Stimulated activated CD4-positive, alpha-beta T cell treated with anti-CD3 and anti-CD28 coated beads, TNF-alpha, amount 100 ng/mL, for 1 hour (primary cell): ENCODE measurements at places on chromosomes 6 and 20.

GRCh38 chr20:11117808-11118528 lies 444.2 kb upstream of the JAG1 start:
- DNase-seq: no peak

DNA sequence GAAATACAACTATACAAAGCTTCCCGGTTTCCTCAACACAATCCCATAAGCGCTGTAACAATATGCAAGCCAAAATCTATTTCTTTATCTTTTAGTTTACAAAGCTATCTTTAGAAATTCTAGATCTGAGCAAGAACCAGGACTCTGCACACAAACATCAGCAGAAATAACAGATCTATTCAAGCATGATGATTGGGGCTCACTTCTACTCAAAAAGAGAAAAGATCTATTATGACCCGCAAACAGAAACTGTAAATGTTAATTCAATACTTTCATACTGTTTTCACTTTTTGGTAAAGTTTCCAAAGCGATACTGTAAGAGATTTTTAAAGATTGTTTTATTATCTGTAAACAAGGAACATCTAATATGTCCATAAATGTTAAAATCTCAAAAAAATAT lies 86.6 kb downstream of the SESN1 start:
- no peak for DNase-seq

DNA sequence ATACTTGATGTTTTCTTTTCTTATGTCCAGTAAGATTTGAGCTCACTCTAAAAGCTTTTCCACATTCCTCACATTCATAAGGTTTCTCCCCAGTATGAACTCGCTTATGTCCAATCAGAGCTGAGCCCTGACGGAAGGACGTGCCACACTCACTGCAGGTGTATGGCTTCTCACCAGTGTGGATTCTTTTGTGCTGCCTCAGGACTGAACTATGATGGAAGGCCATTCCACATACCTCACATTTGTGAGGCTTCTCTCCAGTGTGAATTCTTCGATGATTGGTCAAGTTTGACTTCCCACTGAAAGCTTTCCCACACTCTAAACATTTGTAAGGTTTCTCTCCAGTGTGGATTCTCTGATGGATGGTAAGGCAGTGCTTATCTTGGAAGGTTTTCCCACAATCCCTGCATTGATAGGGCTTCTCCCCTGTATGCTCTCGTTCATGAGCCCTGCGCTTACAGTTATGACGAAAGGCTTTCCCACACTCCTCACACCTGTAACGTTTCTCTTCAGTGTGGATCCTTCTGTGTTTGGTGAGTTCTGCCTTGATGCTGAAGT lies 9.9 kb downstream of the ZNF311 start:
- no peak for DNase-seq

DNA sequence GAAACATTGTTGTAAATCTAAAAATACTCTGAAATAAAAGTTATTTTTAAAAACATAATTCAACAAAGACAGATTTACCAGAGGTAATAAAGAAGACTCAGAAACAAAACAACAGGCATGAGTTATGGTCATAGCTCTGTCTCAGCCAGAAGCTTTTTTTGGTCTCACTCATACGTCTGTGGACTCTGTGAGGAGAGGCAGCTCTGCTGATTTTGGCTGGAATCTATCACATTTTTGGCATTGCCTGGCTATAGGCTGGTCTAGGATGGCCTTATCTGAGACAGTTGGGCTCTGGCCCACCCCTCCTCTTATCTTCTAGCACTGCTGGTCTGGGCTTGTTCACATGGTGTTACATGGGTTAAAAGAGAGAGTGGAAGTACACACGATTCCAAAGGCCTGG lies 514.0 kb upstream of the BTBD3 start:
- no peak for DNase-seq

- no peak for DNase-seq
Measured at GRCh38 chr6:104718672-104719071, 141.0 kb downstream of the HACE1 start.

GRCh38 chr6:29552512-29553051 lies 7.0 kb downstream of the UBD start:
- no peak for DNase-seq

DNA sequence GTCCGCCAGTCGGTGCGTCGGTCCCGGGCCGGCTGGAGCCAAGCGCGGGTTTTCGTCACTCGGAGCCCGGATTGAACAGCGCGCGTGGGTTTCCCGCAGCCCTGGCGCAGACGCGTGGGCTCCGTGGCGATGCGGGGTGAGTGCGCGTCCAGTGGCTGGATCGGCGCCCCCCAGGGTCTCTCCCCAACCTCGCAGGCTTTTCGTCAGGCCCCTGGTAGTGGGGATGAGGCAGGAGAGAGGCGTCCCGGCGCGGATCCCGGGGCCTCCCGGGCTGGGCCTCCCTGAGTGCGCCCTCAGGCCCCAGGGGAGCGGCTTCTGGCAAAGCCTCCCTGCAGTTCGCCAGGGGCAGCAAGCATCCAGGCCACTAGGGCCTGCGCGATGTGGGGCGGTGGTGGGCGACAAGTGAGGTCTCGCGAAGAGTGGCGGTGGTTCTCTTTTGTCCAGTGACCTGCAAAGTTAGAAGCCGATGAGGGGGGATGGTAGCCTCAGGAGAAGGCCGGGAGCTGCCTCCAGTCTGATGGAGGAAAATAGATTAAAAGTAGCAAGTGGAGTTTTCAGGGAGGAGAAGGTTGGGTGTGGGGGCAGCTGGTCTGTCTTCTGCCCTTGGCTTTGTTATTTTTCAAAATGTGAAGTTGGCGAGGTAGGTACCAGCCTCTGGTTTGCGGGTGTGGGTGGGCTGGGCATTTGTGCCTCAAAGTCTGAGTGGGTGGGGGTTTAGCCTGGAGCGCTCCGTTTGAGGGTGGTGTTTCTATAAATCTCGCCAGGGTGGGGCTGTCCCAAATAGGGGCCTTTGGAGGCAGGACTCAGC lies 1.6 kb downstream of the TOX2 start:
- DNase-seq: no peak

DNA sequence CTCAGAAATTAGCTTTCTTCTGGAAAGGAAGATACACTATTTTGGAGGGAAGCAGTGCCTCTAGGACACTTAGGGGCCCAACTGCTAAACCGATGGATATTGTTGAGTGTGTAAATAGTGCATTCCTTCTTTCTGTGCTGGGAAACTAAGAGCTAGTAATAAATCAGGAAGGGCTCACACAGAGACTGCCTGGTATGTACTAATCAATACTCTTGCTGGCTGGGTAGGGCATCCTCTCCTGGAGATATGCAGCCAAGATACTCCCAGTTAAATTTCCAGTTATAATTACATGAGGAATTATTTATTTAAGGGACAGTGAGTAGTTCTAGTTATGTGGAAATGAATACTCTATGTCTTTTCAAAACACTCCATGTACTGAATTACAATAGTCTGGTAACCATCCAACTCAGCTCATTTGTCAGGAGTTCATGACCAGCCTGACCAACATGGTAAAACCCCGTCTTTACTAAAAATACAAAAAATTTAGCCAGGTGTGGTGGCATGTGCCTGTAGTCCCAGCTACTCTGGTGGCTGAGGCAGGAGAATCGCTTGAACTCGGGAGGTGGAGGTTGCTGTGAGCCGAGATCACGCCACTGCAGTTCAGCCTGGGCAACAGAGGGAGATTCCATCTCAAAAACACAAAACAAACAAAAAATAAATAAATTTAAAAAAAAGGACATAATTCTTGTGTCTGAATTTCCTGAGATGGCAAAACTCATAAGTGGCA lies 100.0 kb downstream of the OR2B2 start:
- no peak for DNase-seq

- DNase-seq: no peak
Measured at GRCh38 chr6:108648191-108648590, 87.5 kb downstream of the FOXO3 start.

- no peak for DNase-seq
Measured at GRCh38 chr6:144297511-144298100, 12.5 kb downstream of the UTRN start.

GRCh38 chr20:18404172-18404571 lies 62.7 kb downstream of the DZANK1 start:
- no peak for DNase-seq

- no peak for DNase-seq
Measured at GRCh38 chr6:165722022-165722421, 59.0 kb upstream of the PDE10A start.

- no peak for DNase-seq
Measured at GRCh38 chr20:4876301-4876700, 125.0 kb downstream of the SLC23A2 start.

- DNase-seq: no peak
Measured at GRCh38 chr6:29142309-29142708, 28.4 kb upstream of the OR2J2 start.

DNA sequence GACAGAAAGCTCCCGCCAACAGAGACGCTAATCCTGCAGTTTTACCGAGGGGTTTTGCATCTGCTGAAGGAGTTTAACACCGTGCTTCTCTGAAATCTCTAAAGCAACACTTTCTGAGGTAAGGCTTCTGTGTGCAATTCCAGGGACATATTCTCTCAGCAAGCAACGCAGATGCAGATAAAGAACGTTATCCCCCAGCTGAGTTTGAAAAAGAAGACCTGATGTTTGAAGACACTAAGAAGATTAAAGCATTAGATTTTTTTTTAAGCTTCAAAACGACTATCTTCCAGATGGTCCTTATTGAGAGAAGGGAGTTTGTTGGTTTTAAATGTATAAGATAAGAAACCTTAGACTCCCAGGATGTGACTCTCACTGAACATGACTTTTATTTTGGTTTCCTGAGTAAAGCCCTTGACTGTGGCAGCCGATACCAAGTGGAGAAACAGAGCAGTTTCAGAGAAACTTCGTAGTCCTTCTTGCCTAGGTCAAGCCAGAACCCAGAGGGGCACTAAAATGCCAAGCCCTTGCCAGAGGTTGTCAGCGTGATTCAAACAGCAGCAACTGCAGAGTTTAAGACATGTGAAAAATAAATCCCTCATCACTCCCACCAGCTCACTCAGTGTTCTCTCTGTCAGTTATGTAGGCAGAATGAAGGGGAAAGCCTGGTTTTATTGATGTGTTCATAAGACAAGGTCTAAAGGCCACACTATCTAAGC lies 353.3 kb upstream of the CNR1 start:
- no peak for DNase-seq

- no peak for DNase-seq
Measured at GRCh38 chr6:74137911-74138310, 441.9 kb downstream of the CD109 start.

DNA sequence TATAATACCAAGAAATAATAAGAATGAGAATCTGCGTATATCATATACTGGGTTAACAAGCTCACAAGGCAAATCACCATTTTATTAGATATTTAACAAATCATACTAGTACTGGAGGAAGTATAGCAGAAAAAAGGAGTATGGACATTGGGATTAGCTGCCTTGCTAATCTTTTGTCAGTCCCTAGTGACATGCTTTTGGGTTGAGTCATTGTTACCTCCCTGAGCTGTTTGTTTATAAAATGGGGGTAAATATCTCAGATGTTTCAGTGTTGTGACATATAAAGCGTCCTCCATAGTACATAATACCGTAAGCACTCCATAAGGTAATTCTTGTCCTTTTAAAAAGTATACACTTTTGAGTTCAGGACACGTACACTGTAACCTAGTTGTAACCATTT lies 107.0 kb downstream of the ESR1 start:
- DNase-seq: no peak

DNA sequence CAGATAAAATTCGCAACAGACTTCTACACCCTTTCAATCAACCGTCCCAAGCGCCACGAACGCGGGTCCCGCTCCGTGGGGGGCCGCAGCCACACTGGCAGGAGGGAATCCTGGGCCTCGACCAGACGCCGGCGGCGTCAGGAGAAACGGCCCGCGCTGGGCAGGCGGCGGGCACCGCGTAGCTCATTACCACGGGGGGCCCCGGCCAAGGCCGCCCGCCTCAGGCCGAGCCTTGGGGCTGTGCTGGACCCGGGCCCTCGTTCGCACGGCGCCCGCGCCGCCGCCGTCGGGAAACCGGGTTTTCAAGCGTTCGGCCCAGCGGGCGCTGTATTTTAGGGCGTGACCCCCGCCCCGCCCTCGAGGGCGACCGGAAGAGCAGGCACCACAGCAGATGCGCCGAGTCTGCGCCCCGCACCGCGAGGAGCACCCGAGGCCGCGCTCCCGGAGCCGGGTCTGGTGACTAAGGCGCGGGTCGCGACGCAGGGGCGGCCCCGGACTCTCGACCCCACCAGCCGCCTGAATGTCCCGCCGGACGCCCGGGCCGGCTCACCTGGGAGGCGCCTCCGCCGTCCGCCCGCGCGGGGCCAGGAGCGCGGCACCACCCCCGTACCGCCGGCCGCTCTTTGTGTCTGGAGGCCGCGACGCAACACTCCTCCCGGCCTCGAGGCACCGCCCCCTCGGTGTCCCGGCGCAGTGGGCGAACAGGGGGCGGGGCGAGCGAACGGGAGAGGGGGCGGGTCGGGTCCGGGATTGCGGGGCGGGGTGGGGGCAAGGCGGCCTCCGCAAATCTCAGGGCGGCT lies at the start of gene NINL:
Gene NINL (minus strand): TSS at position 627 of the 800 bp plus-strand sequence. CDS start 58,944 bp downstream, outside the sequence.
- DNase-seq: no peak

GRCh38 chr6:168029459-168030217 lies 32.2 kb downstream of the KIF25 start:
- no peak for DNase-seq

- no peak for DNase-seq
Measured at GRCh38 chr6:77853401-77853800, 200.6 kb downstream of the MEI4 start.
